ENCODE measurements at places on chromosomes 7 and 10.
A peak's percentile ranks its signal among the peaks of the same experiment; 100 is the strongest.

DNA sequence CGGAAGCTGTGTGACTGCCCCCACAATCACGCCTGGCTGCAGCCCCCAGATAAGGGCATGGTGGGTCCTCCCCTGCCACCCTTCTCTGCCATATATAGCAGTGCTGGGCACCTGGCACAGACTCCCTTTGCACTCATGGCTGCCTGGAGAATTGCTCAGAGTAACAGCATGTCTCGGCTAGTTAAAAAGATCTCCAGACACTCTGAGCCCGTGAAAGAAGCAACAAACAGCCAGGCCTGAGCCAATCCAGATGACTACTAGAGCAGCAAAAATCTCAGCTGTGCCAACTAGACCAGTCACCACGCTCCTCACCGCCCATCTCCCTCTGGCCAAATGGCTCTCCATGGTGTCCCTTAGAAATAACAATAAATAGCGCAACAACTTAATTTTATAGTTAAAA is 71.3 kb downstream of the PARD3 start:
- DNase-seq: no peak

DNA sequence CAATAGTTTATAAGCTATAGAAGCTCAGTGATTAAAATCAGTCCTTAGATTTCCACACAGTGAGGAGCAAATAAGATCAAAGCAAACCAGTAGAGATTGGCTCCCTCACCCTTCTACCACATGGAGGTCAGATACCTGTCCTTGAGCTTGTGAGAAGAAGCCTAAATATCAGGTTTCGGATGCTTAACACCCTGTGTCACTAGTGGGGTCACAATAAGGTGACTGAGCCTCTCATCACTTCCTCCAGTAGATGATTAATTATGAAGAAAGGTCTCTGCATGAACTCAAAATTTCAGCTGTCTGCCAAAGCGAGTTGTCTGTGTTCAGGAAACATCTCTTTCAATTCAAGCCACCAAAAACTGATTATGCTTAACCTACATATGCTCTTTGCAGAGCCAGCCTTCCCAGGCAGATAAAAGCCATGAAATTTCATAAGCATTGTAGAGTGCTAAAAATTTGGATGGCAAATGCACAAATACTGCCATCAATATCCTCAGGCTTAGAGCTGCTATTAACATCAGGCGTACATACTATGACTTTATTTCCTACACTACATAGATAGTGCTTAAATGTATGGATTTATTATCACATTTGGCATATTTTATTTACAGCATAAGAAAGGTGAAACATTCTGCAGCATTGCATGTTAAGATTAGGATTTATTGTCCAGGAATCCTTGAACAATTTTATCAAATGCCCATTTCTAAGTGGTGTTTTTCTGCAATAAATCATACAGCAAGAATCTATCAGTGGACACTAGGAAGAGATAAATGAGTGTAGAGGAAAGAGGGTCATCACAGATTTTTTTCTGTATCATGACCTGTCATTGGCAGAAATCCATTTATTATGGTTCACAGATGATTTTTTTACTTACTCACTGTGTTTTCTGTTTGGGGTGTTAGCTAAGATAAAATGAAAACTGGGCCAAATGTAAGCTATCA is 285.1 kb upstream of the SP8 start:
- DNase-seq: peak; percentile 1

DNA sequence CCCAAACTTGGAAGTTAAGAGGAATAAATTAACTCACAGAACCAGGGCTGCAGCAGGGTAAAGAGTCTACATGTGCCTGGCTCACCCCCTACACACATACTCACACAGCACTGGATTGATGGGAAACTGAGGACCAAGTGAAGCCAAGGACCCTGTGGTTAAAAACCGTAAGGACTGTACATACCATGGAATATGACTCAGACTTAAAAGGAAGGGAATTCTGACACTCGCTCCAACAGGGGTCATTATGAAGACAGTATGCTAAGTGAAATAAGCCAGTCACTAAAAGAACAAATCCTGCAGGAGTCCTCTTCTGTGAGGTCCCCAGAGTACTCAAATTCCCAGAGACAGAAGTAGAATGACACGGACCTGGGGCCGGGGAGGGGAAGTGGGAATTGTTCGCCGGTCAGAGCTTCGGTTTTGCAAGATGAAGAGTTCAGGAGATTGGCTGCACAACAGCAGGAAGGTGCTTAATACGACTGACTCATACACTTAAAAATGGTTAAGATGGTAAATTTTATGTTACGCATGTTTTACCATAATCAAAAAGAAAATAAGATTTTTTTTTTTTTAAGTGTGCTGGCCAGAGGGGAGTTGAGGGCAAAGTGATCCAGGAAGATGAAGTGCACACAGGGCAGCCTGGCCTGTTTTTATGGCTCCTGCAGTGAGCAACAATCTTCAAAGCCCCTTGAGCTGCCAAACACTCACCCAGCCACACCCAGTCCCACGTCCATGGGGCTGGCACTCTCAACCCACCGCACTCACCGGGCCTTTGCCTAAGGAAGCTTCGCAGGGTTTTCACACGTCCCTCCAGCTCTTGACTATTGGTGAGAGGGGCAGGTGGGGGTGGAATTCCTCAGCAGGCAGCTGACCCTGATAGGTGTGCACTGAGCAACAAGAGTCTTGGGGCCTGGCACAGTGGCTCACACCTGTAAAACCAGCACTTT is 26.4 kb downstream of the DRGX start:
- no peak for DNase-seq

- peak; percentile 51 for DNase-seq
Observed at GRCh38 chr7:55018361-55019190, at the start of gene EGFR. EGFR (plus strand) TSS chr7:55019017; CDS start chr7:55019278, 261 bp downstream.

GRCh38 chr7:127123220-127123619 is 129.5 kb downstream of the GRM8 start:
- no peak for DNase-seq

DNA sequence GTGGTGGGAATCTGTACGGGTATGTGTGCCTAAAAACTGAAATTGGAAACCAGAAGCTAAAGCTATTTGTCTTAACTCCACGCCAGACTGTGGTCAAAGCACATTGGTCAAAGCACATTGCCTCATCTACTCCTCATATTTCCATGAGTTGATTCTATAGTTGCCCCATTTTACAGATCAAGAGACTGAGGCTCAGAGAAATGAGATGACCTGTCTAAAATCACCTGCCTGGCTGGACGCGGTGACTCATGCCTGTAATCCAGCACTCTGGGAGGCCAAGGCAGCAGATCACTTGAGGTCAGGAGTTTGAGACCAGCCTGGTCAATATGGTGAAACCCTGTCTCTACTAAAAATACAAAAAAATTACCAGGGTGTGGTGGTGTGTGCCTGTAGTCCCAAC is 21.7 kb upstream of the MNX1 start:
- no peak for DNase-seq

DNA sequence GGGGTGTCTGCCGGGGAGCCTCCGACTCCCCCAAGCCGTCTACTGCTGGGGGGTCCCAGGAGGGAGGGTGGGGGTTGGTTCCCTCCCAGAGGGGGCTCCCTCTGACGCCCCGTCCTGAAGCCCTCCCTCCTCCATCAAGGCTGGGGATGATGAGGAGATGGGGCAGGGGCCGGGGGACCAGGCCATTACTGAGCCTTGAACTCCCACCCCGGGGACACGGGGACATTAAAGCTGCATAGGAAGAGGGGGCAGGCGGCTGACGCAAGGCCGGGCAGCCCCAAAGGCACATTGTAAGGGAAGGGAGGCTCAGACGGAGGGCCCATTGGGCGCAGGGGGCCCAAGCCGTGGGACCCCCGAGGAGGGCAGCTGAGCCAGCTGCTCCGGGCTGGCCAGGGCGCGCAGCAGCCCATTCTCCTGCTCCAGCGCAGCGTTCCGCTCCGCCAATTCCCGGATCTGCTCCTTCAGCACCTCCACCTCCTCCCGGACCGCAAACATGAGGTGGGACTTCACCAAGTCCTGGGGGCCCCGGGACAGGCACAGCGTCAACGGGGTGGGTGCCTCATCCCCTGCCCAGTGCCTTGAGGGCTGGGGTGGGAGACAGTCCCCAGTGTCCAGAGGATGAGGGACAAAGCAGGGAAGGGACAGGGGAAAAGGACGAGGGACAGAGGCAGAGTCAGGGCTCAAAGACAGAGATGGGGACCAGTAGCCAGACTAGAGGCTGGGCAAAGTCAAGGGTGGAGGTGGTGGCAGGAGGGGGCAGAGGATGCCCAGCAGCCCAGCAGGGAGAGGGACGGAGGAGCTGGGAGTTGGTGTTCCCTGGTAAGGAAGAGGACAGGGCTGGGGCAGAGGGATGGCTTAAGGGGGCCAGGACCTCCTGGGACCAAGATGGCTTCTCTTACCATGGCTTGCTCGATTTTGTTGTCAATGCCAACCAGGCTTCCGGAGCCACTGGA is 2.9 kb upstream of the SPACDR start:
- no peak for DNase-seq

- peak; percentile 81 for DNase-seq
Observed at GRCh38 chr10:117175901-117176534, 21.3 kb upstream of the KCNK18 start.

- DNase-seq: no peak
Observed at GRCh38 chr10:78261291-78261690, 227.6 kb downstream of the RPS24 start.

GRCh38 chr7:26387731-26388130 is 96.1 kb downstream of the SNX10 start:
- DNase-seq: no peak

DNA sequence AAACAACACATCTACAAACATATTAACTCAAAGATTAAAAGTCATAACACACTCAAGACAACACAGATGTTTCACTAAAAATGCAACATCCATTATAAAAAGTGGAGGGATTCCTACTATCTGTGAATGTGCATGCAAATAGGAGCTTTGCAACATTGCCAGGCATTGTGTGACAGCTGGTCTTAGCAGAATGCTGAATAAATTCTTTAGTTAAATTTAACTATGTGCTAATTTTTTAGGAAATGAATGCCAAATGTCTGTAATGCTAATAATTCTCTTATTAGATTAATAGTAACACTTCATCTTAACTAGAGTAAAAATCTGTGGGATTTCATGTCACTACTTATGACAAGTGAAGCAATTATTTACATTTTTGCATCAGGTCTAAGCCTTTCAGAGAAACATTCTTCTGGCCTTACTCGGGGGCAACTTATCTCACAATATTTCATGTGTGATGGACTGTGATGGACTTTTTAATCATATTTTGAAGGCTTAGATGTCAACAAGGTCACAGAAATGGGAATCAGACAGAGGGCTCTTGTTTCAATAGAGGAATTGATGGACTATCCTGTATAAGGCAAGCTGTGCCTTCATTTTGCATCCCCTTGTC is 524.6 kb upstream of the KCND2 start:
- no peak for DNase-seq

DNA sequence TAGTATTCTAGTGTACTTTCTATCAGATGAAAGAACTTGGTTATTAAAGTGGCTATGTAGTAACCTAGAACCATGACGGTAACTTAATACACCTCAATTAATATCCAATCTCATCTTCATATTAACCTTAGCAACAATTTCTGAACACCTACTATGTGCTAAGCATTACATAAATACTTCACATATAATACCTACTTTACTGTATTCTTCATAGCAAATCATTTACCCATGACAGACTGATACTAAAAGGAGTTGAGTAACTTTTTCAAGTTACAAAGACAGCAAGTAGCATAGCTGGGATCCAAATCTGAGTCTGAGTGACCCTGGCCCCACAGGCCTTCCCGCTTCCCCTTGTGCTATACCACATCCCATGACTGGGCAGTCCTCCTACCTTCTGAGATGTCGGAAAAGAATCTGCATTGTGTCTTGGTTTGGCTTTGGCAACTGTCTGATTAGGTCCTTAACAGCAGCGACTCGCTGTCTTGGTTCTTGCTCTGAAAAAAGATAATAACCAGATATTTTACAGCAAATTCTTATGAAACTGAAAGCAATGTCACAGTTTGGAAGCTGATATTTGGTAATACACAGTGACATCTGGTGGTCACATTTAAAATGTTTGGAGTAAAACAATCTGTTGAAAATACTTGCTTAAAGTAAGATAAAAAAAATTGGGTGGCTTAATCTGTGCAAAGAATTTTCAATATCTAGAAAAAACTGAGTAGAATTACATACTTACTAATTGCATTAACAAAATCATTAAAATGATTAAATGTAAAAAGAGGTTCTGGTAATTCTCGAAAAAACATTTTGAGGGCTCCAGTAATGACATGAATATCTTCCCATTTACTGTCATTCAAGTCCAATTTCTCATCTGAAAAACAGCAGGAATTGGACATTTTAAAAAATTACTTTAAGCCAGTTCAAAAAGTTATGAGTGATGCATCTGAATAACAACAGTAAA is 120.1 kb downstream of the ARHGAP12 start:
- DNase-seq: peak; percentile 84

DNA sequence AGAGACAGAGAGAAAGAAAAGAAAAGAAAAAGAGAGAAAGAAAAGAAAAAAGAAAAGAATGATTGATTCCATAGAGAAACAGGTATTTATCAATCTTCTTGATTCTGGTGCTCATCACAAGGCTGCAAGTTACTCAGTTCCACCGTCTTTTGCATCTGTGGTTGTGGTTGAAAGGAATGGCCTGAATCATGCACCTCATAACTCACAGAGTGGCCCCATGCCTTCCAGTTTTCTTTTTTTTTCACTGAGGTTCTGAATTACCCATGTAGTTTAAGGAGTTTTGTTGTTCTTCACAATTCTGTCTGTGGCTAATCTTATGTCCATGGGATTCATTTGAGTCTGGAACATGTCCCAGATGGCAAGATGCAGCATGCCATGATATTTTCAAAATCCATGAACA is 156.0 kb downstream of the ZNF33B start:
- peak; percentile 13 for DNase-seq

- no peak for DNase-seq
Observed at GRCh38 chr10:64039198-64039597, 518.0 kb downstream of the REEP3 start.

DNA sequence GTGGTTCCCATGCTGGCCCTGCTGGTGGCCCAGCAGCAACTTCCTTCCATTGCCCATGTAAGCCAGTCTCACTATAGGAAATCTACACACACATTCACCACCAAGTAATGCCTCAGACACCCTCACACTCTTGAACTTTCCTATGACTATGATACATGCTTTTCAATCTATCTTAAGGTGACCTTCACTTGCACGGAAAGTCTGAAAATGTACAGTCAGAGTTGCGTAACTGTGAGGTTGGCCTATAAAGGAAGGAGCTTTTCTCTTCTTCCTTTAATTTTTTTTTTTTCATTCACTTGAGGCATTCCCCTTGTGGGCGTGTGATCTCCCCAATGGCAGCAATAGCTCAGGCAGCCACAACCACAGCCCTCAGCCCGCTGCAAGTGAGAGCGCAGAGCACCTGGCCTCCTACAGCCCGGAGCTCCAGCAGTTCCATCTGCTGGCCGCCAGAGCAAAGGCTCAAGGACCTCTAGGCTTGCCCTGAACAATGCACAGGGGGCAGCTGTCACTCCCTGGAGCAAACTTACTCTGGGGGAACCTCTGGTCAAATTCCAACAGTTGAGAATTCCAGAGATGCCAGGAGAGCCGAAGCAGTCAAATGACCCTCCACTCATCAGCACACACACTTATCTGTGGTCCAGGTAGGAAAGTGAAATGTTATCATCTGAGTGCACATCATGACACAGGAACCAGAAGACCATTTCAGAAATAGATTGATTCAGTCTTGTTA is 123.1 kb upstream of the ADO start:
- no peak for DNase-seq

GRCh38 chr7:64951250-64951848 is 39.5 kb downstream of the ZNF117 start:
- DNase-seq: peak; percentile 73

Data from RKO (cell line).